GM13976 (cell line): ENCODE measurements at places on chromosomes 12 and 14.

DNA sequence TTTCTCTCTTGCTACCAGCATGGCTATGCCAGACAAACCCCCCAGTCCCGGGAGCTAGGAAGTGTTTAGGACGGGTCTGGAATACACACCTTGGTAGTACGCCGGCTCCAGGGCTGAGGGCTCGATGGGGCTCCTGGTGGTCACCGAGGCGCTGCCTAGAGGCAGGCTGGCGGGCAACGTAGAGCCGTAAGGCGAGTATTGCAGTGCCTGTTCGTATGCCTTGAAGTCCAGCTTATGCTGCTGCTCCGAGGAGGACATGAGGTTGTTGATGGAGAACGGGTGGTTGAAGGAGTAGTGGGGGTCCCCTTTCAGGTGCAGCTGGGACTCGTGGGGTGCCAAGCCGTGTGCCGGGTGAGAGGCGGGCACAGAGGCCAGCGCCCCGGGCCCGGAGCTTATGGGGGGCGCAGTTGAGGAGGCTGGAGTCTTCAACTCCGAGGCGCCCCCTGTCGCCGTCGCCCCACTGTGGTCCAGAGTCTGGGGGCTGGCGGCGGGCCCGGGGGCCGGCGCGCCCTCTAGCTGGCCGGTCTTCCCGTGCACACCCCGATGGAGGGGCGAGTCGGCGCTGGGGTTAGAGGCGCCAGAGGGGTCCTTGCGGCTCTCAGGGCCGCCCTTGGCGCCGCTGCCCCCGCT lies 3.6 kb downstream of the FOXA1 start:
- peak; percentile 18 for DNase-seq

- DNase-seq = no peak
Observed at GRCh38 chr12:68200854-68201253, 24.8 kb downstream of the IL26 start.

DNA sequence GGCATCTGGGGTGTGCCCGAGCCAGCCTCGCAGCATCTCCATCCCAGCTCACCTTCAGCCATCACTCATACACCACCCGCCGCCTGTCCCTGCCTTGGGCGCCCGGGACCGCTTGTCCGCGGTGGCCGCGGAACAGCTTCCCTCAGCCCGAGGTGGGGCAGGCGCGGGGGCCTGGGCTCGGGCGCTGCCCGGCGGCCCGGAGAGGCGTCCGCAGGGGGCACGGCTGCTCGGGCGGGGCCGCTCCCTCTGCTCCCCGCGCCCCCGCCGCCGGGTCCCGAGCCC lies 430 bp downstream of the SLC41A2 start:
- DNase-seq = no peak

DNA sequence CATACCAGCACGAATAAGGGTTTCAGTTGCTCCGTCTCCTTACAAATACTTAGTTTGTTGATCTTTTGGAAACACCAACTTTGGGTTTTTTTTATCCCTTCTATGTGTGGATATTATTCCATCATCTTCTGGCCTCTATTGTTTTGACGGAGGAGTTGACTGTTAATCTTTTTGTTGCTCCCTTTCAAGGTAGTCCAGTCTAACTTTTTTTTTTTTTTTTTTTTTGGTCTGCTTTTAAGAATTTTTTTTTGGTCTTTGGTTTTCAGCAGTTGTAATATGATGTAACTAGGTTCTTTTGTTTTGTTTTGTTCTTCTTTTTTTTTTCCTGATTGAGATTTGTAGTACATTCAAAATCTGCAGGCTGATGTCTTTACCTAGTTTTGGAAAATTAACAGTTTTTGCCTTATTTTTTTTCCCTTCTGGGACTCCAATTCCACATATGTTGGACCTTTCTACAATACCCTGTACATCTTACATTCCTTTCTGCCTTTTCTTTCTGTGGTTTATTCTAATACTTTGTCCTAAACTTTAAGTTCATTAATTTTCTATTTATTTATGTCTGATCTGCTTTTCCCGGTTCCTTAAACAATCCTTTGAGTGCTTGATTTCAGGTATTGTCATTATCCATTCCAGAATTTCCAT lies 54.9 kb downstream of the DNAH10 start:
- DNase-seq = no peak

DNA sequence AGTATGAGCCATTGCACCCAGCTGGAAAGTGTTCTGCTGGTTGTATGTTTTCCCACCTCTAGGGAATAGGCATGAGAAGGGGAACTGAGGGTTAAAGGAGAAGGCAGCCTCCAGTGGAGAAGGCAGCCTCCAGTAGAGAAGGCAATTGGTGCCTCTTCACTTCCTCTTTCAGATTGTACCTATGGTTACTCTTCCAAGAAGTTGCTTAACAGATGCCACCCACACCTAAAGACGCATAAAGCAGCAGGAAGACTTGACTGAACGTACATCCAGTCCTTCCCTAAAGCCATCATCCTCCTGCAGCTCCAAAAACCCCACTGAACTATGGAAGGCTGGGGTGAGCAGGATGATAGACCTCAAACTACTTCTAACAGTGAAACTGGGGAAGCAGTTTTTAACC lies 13.1 kb downstream of the DPF3 start:
- DNase-seq = no peak

- DNase-seq = peak; percentile 39
Observed at GRCh38 chr14:34713681-34714319, 593 bp downstream of the CFL2 start.

- no peak for DNase-seq
Observed at GRCh38 chr14:105144666-105145380, 23.8 kb downstream of the JAG2 start.
